Stimulated activated CD4-positive, alpha-beta T cell treated with anti-CD3 and anti-CD28 coated beads, TNF-alpha, amount 100 ng/mL, for 4 hours (primary cell): ENCODE measurements at places on chromosomes 11 and 22.

DNA sequence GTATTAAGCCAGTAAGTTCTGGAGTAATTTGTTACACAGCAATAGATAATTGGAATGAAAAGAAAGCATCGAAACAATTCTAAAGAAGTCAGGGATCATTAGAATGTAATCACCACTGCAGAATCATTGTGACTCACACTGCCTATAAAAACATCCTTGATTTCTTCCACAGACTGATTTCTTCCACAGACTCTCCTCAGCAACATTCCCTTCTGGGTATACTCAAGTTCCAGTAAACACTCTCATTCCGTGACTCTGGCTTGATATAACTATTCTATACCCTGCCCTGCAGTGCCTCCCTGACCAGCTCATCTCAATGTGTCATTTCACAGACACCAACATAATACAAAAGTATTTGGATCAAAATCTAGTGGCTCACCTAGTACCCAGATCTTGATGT is 120.5 kb downstream of the BBOX1 start:
- no peak for DNase-seq

GRCh38 chr11:3626250-3626960 is 15.4 kb downstream of the ART5 start:
- no peak for DNase-seq

DNA sequence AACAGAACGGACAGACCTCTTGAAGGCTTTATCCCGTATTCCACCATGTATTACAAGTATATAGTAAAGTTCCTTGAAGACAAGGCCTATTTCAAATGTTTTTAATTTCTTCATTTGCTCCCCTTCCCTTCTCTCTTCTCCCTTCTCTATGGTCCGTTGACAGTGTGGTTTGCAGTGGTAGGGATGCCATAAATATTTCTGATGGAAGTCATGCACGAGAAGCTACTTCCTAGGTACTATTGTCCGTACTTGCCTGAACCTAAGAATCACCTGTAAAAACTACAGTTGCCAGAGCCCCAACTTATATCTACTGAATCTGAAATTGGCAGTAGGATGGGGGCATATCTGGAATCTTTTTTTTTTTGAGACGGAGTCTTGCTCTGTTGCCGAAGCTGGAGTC is 2.8 kb downstream of the PISD start:
- no peak for DNase-seq

DNA sequence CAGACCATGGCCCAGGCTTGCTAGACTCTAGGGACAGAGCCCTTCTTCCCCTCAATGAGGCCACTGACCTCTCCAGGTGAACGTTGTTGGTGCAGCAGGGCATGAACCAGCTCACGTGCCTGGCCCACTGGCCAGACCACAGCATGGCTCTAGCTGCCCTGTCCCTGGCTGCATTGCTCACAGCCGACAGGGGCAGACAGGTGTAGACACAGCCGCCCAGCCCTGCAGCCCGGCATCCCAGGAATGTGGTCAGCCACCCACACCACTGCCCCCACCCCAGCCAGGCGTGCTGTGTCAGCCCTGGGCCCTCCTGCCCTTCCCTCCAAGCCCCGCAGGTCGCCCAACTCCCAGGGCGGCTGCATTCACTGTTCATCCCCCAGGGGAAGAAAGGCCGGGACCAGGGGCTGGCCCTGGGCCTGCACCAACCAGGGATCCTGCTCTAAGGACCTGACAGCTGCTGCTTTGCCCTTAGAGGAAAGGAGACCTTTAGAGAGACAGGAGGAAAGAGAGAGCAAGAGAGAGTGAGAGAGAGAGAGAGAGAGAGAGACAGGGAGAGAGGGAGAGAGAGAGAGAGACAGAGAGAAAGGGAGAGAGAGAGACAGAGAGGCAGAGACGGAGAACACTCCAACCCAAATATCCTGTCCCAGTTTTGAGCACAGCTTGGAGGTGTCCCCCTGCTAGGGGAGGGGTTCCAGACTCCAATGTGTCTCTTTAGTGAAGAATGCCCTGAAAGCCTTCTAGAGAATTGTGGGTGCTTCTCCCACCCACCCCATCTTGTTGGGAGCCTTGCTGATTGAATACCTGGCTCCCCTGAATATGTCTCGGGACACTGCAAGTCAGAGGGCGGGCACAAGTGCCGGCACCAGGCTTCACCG is 44.2 kb upstream of the LINC01488 start:
- DNase-seq: no peak

GRCh38 chr11:129711760-129712159 is 103.9 kb upstream of the TMEM45B start:
- no peak for DNase-seq

DNA sequence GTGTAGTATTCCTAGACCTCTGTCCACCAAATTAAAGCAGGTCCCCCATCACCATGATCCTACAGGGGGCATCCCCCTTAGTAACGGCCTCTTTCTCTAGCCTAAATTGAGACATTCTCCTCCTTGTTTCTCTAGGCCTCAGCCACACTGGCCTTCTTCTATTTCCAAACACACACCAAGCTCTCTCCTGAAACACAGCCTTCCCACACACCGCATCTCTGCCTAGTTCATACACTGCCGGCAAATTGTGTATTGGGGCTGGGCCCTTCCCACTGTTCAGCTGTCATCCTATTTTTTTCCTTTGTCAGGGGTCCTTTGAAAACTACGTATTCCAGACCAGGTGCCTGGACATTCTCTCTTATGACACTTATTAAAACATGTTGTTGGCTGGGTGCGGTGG is 11.5 kb upstream of the VPREB1 start:
- no peak for DNase-seq

DNA sequence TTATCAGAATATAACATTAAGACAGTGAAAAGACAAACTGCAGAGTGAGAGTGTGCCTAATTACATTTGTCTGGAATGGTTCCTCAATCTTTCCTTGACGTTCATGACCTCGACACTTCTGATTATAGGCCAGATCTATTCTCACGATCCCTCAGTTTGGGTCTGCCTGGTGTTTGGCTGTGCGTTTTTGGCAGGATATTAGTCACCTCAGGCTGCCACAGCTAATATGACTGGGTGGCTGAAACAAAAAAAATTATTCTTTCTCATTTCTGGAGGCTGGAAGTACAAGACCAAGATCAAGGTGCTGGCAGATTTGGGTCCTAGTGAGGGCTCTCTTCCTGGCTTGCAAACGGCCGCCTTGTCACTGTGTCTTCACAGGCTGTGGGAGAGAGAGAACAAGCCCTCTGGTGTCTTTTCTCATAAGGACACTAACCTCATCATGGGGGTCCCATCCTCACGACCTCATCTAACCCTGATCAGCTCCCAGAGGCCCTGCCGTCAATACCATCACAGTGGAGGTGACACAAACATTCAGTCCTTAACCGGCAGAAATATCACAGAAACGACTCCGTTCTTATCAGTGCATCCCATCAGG is 23.2 kb downstream of the IFITM10 start:
- DNase-seq: no peak

DNA sequence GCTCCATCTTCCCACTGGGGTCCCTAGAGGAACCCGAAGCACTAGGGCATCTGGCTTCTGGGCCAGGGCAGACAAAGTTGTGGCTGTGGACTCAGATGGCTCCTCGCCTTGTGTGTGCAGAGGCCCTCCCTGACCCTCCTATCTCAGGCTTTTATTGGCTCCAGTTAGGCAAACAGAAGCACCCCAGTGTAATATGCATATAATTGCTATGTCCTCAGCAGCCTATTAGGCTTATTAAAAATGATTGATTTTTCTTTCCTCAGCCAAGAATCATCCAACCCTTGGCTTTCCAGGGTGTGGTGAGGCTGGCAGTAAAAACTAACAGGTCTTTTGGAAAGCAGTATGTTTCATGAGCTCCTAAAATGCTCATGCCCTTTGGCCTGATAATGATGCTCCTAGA is 22.3 kb downstream of the UPB1 start:
- DNase-seq: no peak

- no peak for DNase-seq
Measured at GRCh38 chr11:104199053-104199452, 35.1 kb upstream of the PDGFD start.
